ENCODE measurements at places on chromosomes 13 and 19.

DNA sequence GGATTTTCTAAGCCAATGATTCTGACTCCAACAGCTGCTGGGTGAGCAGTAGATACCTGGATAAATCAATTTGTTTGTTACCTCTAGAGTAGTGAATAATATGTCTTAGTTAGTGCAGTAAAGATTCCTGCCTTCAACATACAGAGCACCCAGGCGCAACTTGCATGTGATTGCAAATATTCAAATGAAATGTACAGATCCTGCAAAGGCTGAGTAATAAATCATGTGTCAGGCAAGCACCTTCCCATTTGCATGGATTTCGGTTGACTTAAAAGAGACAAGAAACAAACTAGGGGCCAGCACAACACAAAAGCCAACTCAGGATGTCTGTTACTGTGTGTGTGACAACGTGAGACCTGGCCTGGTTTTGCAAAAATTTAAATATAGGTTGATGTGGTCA is 79.7 kb downstream of the TNFSF11 start:
- DNase-seq = no peak

DNA sequence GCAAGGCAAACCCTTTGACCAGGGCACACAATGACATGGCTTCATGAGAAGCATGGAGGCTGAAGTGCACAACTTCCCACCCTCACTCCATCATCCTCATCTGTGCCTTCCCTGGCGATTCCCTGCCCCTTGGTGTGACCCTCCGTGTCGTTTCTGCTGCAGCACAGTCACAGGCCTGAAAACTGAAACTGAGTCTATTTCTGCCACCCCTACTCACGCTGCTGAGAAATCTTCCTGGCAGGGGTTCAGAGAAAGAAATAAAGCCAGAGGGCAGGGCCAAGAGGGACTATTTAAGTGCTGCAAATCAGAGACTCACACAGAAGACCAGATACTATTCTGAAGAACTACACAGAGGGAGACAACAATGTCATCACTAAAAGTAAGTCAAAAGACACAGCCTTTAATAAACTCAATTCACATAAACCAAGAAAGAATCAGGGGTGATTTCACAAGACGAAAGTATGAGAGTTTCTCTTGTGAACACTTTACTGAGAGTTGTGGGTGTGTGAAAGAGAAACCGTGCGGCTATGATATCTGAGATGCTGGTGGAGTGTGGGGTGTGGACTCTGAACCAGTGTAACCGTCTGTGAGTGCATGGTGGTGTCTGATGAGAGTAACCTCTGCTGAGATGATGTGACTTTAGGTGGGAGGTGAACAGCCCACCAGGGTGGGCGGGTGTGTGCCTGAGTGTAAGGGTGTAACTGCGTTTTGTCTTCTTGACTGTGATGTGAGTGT is 23.5 kb downstream of the LGALS16 start:
- DNase-seq = no peak

DNA sequence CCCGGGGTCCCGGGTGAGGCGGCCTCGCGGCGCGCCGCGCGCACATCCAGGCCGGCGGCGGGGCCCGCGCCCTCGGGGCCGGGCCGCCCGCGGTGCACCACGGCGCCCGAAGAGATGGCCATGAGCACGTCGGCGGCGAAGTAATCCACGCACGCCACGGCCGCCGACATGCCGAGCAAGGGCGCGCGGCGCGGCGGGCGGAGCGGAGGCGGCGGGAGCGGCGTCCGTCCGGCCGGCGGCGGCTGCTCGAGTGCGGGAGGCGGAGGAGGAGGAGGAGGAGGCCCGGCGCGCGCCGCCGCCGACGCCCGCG is at the start of gene KLF16:
Gene KLF16, minus strand, starts transcription at position 252 of the 310 bp plus-strand sequence. Its CDS starts 82 bp downstream, at position 170.
- no peak for DNase-seq

DNA sequence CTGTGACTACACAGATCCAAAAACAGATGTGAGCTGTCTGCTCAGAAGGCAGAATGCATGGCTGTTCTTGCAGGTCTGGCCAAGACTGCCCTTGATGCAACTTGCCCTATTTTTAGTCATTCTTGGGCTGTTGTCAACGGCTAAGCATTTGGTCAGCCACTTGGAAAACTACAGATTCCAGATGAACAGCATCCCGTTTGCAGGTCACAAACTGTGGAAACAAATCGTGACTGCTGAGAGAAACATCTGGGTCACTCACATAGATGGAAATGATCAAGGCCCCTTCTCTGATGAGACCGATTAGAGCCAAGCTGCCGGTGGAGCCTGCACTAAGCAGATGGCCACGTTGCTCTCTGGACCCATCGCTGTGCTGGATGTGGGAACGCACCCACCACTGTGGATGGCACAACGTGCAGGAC is 15.4 kb upstream of the METTL21C start:
- DNase-seq = no peak

- DNase-seq = no peak
These were observed 45.1 kb upstream of the DOCK9 start for GRCh38 chr13:99022941-99023340.

Data from vagina (tissue), 2 donors.